ENCODE measurements at places on chromosomes 4 and X.

GRCh38 chr4:148286012-148286411, 156.2 kb downstream of the NR3C2 start:
- no peak for DNase-seq

GRCh38 chr4:71862315-71862714, 78.4 kb upstream of the GC start:
- DNase-seq = no peak

DNA sequence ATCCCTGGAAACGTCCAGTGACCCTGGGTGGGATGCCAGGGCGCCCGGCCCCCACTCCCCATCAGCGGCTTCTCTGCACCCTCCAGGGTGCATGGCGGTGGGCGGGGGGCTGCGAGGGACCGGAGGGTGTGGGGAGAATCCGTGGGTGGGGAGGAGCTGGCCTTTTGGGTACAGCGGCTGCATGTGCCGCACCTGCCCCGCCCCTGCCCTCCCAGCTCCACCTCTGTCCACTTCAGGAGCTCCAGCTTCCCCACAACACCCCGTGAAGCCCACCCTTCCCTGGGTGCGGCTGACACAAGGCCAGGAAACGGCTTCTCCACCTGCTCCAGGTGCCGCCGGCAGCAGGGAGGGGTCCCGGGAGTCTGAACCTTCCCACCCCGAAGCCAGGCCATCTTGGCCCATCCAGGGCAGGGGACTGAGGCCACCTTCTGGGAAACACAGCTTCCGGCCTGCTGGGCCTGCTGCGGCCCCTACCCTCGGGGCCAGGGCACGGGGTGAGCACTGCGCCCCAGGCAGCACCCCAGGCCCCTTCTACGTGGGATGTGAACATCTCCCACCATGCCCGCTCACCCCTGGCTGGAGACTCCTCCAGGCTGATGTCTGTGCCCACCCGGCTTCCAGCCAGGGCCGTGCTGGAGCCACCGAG, 34.6 kb downstream of the CPLX1 start:
- no peak for DNase-seq

GRCh38 chrX:149462849-149463248, 42.3 kb downstream of the IDS start:
- no peak for DNase-seq

DNA sequence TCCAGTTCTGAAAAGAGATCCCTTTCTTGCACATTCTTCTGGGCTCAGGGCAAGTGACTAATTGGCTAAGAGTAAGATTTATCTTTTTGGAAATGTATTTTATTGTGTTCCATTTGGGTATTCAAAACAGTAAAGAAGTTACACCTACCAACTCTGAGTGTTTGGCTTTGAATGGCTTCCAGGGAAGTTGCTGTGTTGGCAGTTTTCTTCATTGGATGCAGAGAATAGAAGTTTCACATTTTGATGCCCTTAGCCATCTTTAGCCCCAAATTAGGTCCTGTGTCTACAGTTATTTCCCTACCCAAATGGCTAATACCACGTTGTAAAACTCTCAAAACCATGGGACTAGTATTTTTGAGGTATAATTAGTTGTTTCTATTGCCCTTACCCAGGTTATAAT, 29.7 kb upstream of the MORC4 start:
- no peak for DNase-seq

- no peak for DNase-seq
Measured at GRCh38 chrX:79138658-79139241, 5.7 kb upstream of the GPR174 start.

DNA sequence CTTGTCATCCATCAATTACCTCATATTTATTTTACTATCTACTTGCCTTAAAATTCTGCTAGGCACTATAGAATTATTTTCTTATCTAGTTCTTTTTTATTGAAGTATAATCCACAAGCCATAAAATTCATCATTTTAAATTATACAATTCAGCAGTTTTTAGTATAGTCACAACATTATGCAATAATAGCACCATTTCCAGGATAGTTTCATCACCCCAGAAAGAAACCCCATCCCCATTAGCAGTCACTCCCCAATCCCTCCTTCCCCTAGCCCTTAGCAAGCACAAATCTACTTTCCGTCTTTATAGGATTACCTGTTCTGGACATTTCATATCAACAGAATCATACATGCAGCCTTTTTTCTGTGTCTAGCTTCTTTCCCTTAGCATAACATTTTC, 15.6 kb downstream of the SLC10A6 start:
- no peak for DNase-seq

DNA sequence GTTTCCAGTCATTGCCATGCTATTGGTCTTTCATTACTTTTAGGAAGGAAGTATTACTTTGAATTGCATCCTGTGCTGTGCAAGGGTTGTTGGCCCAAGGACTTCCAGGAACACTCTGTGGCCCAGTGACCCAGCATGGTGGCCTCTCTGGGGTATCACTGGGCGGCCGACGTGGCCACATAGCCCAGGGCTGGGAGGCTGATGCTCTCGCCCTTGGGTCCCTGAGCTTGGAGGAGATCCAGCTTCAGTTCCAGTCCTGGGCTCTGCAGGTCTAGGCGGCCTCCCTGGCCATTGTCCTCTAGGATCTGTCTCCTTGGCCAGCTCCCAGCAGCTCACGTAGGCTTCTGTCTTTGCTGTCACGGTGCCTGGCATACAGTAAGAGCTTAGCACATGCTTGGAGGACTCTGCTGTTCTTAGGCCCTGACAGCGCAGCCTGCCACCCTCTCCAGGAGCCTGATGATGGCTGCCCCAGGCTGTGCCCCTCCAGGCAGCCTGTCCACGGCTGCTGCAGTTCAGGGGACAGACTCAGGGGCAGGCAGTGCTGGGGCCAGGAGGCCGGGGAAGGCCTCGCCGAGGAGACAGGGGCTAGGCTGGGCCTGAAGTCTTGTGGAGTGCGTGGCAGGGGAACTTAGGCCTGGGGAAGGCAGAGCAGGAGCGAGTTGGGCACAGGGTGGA, 42.2 kb downstream of the SORCS2 start:
- no peak for DNase-seq

DNA sequence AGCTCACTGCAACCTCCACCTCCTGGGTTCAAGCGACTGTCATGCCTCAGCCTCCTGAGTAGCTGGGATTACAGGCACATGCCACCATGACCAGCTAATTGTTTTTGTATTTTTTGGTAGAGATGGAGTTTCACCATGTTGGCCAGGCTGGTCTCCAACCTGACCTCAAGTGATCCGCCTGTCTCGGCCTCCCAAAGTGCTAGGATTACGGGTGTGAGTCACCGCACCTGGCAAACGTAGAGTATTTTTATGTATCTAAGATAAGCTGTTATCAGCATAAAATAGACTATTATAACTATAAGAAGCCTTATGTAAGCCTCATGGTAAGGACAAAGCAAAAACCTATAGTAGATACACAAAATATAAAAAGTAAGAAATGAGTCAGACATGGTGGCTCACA, 304.1 kb downstream of the CHIC1 start:
- no peak for DNase-seq

Measured in activated CD8-positive, alpha-beta memory T cell treated with anti-CD3 and anti-CD28 coated beads, Interleukin-2, amount 50 U/mL, for 48 hours (primary cell).